ENCODE measurements at places on chromosomes 6 and 20.

- DNase-seq, result no peak
These were observed 11.7 kb downstream of the C20orf96 start for GRCh38 chr20:278607-279571.

- DNase-seq, result no peak
These were observed 3.1 kb upstream of the MYL9 start for GRCh38 chr20:36538026-36538722.

- DNase-seq, result no peak
These were observed 77.4 kb upstream of the CD93 start for GRCh38 chr20:23163562-23163961.

DNA sequence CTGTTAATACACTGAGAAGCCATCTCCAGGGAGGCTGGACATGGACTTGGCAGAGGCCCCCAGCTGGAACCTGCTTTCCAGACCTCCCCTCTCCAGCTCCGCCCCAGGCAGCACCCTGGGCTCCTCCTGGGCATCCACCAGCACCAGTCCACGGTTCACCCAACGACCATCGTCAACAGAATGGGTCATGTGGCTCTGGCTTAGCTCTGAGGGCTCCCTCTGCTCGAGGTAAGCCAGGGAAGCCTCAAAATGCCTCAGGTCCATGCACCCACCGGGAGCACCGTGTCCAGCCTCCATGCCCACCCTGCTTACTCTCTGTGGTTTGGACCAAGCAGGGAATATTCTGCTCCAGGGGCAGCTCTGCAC is 40.5 kb downstream of the WDR27 start:
- DNase-seq, result no peak

DNA sequence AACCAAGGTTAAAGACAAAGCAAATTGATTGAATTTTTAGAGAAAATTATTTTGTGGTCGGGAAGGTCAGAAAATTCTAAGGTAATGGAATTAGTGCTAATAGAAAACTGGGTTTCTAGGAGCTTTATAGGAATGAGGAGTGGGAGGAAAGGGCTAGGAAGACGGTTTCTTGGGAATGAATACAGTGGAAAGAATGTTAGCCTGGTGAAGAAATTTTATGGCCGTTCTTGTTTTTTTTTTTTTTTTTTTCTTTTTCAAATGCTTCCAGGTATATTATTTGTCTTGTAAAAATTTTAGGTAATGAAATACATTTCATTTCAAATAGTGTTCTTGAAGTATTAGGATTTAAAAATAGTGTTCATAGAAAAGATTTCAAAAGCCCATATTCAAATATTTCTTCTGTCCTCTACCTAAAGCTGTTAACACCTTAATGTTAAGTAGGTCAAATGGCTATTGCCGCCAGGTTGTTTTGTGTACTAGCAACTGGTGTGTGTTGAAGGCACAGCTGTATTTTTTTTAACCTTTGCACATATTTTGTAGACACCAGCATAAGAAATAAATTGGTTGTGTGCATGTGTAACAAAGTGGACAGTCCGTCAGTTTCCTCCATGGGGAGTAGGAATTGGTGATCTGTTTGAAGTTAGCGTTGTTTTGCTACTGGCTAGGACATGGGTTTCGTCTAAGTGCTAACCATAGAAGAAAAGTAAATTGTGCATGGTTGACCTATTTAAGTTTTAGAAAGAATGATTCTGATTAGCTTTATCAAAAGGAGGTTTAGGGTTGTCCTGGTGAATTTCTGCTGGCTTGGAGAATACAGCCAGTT is 32.3 kb downstream of the AFDN start:
- DNase-seq, result no peak

DNA sequence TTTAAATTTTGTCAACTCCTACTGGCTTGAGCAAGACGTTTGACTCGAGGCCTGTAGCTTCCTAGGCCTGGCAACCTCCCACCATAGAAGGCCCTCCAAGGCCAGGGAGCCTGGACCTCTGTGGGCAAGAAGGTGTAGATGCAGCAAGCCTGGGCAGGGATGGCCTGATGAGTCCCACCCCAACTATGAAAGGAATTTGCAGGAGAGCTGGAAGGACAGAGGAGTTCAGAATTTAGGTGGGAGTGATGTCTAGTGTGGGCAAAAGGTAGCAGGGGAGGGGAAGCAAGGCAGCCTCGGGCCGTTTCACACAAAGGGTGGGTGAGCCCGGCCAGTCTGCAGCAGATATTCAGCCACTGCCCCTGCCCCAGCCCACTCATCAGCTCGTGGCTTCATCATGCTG is 245.2 kb downstream of the CDH26 start:
- DNase-seq, result no peak

DNA sequence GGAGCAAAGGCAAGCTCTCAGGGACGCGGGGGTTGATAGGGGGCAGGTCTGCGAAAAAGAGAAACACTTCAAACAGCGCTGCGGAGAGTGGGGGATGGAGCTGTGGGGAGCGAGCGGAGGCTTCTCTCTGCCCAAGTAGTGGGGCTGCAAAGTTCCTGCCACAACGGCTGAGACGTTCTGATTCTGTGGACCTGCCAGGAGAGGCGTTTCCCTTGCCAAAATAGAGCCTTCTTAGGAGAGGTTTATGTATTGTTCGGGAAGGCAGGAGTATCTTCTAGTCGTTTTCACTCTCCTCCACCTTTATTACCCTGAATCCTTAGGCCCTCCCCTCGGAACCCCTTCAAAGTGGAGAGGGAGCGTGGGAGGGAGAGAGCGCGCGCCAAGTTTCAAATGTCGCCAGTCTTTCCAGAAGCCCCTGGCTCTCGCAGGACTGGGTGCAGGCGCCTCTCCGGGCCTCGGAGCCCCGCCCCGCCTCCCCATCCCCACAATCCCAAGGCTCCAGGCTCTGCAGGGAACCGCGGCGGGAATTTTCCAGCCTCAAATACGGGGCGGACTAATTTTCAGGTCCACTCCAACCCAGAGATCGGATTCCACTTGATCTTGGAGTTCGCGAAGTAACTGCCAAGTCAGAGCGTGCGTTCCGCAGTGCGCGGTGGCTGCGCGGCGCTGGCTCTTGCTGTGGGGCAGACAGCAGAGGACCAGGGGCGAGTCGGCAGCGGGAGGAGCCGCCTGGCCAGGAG is 10.0 kb upstream of the POU3F2 start:
- no peak for DNase-seq

DNA sequence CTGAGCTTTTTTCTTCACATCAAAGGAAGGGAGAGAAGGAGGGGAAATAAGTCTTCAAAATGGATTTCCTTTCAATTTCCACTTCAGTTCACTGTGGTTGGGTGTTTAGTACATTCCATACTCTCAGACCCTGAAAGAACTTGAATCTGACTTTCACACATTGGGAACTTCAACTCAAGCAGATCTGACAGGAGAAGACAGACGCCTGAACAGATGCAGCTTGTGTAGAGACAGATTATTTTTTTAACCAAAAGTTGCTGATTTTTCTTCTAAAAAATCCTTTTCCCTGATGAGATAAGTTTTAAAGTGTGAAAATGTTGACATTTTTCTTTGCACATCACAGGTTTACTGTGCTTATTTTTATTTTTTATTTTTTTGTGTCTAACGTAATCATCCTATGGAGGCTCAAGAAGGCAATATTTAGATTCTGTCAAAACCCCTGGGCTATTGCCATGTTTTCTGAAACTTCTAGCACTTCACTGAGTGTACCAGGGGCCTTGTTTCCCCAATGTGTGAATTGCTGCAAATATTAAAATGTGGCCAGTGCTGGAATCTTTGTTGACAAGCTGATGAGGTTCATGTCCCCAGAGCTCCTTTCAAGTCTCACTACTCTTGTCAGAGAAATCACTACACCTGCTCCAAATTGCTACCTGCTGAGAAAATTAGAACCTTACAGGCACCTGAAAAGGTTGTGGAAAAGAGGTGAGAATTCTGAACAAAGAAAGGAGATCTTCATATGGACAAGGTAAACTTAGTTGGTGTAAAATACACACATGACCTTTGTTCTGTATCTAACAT is 214.8 kb upstream of the BTBD3 start:
- DNase-seq, result no peak

GRCh38 chr6:161001421-161001820 is 9.9 kb downstream of the MAP3K4 start:
- DNase-seq, result no peak

DNA sequence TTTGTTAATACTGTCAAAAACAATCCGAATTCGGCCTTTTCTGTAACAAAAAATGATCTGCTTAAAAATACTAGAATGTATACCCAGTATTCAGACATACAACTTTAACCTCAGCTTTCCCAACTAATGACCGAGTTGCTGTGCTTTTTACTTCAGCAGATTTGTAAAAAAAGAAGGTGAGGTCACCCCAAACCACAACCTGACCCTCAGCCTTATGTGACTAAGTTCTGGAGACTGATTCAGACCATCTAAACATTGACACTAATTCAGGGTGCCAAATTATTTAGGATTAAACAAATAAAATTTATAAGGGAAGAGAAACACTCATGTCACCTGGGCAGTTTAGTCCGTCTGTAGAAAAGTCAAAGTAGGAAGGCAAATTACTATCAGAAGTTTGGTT is 7.7 kb downstream of the CCN6 start:
- no peak for DNase-seq

DNA sequence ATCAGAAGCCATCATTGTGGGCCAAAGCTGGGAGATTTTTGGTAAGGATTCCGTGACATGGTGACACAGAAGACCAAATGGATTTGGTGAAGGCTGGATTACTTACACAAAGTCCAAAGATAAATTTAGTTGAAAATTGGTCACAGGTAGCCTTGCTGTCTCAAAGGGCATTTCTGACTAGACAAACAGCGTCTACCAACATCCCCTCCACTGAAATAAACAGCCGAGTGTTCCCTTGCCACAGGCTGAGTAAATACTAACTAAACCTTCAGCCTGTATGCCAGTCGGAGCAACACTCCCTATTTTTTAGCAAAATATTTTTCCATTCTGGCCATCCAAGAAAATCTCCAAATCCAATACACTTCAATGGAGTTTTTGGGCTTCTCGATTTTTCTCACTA is 279.9 kb upstream of the CITED2 start:
- DNase-seq, result no peak

GRCh38 chr20:56609321-56609720 is 19.8 kb upstream of the TFAP2C start:
- no peak for DNase-seq

DNA sequence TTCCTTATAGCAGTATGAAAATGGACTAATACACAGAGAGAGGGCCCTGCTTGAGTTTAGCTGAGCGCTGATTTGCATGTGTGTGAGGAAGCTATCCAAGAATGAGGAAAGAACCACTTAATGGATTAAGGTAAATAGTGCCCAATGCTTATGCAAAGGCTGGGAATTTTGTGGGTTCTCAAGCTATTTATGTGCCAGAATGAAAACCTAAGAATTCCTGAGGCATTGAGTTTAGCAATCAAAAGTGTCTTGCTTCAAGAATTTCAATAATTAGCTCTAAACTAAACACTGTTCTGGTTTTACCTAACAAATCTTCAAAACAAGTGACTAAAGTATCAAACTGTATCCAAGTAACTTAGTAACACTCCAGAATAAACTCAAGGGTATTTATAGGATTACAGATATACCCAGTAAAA is 7.0 kb upstream of the OR14J1 start:
- no peak for DNase-seq

- peak; percentile 11 for DNase-seq
These were observed 67.7 kb downstream of the SYCP2L start for GRCh38 chr6:10954590-10955010.

DNA sequence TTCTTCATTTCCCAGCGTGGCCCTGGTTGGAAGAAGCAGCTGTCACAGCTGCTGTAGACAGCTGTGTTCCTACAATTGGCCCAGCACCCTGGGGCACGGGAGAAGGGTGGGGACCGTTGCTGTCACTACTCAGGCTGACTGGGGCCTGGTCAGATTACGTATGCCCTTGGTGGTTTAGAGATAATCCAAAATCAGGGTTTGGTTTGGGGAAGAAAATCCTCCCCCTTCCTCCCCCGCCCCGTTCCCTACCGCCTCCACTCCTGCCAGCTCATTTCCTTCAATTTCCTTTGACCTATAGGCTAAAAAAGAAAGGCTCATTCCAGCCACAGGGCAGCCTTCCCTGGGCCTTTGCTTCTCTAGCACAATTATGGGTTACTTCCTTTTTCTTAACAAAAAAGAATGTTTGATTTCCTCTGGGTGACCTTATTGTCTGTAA is 292.7 kb downstream of the ESR1 start:
- DNase-seq, result no peak

DNA sequence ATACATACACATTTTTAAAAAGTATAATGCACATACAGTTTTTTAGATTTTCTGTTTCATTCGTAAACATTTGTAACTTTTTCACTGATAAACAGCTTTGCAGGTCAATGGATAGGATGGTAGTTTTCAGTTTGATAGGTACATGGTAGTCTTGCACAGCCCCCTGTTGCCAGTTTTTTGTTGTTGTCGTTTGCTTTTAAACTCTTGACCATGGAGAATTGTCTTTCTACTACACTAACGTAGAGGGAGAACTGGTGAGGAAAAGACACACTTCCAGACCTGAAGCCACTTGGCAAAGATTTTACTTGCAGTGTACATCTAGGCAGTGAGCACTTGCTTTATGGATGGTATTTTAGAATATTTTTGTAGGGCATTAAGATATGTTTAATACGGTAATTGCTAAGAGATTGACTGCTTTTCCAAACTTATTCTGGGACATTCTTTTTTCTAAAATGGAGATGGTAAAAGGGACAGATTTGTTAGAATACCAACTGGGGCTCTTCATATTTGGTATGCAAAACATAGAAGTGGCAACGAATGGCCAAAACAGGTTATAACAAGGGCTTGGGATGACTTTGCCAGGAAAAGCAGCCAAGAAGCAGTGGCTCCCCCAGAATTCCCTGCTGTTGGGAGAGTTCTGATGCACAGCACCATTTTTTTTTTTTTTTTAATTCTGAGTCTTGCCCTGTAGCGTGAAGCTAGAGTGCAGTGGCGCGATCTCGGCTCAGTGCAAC is 1.5 kb downstream of the PYGB start:
- no peak for DNase-seq

- DNase-seq, result no peak
These were observed 169.2 kb downstream of the OR2B2 start for GRCh38 chr6:27742833-27743573.

GRCh38 chr6:10733151-10733715 is 10.4 kb downstream of the TMEM14C start:
- peak; percentile 18 for DNase-seq

DNA sequence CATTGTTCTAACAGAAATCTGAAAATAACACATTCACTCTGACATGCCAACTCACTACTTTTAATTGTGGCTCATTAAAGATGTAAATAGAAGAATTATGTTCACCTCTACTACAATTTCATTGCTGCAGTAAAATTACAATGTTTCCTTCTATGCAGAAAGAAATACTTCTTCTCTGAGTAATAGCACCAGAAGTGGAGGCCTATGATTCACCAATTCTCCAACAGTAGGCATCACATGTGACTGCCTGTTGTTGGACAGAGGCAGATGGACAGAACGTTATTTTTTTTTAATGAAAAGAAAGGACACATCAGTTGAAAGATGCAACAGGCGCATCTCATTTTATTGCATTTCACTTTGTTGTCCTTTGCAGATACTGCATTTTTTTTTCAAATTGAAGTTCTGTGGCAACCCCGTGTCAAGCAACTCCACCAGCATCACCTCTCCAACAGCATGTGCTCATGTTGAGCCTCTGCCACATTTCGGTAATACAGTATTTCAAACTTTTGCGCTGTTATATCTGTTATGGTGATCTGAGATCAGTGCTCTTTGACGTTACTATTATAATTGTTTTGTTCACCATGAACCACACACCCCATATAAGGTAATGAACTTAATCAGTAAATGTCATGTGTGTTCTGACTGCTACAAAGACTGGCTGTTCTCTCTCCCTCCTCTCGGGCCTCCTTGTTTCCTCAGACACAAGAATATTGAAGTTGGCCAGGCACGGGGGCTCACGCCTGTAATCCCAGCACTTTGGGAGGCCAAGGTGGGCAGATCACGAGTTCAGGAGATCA is 121.4 kb downstream of the ATXN1 start:
- DNase-seq, result no peak

Measured in stimulated activated CD8-positive, alpha-beta memory T cell treated with anti-CD3 and anti-CD28 coated beads, Interleukin-4, amount 100 ng/mL, for 4 hours (primary cell).